ENCODE measurements at places on chromosomes 3 and 15.
A peak's percentile ranks its signal among the peaks of the same experiment; 100 is the strongest.

- DNase-seq = no peak
Measured at GRCh38 chr15:87167055-87167454, 1087.4 kb downstream of the AGBL1 start.

- no peak for DNase-seq
Measured at GRCh38 chr3:5194341-5194740, 6.8 kb downstream of the EDEM1 start.

DNA sequence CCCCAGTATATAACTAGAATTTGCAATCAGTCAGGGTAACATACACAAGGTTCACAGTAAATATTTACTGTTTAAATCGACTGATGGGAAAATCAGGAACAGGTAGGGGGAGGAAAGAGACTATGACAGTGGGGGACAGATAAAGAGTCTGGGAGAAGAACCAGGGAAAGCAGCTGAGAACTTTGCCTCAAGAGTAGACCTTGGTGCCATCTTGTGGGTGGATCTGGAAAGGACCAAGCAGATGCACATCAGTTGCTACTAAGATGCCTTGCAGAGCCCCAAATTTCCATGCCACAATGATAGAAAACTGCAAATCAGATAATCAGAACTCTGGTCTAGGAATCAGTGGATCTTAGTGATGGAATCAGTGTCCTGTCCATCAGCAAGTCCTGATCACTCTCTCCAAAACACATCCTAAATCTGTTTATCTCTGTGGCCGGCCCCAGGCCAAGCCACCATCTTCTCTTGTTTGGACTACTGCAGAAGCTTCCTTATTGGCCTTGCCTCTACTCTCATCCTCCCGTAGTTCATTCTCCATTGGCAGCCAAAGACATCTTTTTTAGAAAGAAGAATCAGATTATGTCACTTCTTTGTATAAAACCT, 62.7 kb downstream of the PDE8A start:
- DNase-seq = peak; percentile 4

DNA sequence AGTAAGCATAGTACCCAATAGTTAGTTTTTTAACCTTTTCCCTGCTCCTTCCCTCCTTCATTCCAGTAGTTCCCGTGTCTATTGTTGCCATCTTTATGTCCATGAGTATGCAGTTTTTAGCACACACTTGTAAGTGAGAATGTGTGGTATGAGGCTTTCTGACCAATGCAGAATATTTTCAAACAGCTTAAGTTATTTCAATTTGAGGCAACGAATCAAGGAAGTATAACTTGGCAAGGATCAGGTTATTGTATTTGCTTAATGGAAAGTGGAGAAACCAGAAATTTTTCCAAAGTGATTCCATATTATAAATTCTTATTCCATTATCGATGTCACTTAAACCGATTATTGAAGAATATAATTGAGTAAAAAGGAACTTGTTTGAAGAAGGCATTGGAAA, 954.8 kb downstream of the GBE1 start:
- DNase-seq = no peak

- DNase-seq = no peak
Measured at GRCh38 chr3:66754613-66755012, 243.5 kb upstream of the KBTBD8 start.

DNA sequence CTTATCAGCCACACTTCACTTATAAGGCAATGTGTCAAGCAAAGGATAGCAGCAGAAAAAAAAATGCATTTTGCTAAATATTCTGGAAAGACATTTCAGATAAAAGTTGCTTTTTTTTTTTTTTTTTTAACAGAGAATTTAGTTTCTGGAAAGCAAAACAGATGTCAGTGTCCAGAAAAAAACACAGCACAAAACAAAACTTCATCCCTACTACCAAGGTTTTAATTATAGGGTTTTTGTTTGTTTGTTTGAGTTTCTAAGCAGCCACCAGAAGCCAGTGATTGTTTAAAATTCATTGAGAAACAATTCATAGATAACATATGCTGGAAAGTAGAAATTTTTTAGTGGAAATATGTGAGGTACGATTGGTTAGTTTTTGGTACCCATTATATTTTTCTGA, 1202.7 kb downstream of the OTOL1 start:
- no peak for DNase-seq

DNA sequence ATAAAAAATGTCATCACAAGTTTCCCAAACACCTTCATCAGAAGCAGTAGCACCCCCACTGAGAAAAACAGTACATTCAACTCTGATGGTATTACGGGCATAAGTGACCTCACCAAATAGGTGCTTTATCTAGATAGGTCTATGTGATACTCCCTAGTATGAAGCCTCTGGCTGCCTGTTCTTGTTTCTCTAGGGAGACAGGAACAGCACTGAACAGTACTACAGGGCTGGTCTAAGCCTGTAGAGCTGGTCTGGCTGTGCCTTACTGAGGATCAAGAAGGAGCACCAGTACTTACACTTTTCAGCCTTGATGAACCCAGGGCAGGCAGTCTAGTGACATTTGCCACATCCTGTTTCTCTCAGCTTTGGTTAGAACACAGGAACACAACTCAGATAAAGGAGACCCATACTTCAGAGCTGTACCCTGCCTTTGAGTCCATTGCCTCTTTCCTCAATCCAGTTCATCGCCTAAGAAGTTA, 35.9 kb downstream of the OXNAD1 start:
- no peak for DNase-seq

DNA sequence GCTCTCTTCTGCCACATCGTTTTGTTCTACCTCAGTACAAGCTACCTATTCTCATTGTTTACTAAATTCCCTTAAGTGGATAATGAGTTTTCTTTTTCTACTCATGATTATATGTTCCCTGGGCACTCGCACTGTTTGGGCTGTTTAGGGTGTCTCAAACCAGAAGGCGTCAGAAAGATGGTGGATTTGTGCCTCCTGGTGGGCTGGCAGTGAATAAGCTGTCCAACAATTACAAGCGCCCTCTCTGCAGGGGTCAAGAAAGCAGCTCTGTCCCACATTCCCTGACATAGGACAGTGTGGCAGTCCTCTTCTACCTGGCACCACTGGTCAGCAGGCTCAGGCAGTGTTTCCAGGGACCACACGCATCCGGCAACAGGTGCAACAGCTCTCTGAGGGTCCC, 173.4 kb upstream of the PPP2R3A start:
- no peak for DNase-seq

DNA sequence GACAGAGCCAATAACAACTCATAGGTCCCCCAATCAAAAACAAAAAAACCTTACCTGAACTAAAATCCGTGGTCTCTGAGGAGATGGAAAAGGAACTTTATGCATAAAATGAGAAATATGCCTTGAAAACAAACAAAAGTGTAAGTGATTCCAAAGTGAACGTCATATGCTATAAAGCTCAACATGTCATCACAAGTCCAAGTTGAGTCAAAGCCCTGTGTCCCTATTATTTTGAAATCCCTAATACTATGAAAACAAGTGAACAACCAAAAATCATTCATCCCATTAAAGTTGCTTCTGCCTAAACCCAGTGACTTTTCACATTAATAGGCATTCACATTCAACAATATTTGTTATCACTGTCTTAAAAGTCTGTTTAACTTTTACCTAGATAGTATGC, 59.4 kb downstream of the DENND4A start:
- DNase-seq = no peak

GRCh38 chr15:76116138-76116885, 56.5 kb downstream of the TMEM266 start:
- DNase-seq = no peak

GRCh38 chr3:10140996-10141546, 507 bp upstream of the VHL start:
- no peak for DNase-seq

DNA sequence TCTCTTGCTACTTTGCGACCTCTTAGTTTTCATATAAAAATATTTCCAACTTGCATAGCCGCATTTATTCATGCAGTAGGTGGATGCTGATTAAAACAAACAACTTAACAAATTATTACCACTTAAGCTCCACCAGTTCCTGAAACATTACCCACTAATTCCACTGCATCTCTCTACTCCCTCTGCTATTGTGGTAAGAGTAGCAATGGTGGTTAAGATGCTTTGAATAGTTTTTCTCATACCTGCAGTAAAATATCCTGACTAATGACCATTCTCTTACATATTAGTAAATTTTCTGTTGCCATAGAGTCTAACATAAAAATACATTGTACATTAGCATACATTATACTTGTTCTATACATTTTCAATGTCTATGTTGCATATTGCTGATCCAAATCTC, 397.6 kb upstream of the PLSCR5 start:
- DNase-seq = no peak

GRCh38 chr15:67746450-67746849, 78.9 kb upstream of the SKOR1 start:
- no peak for DNase-seq

GRCh38 chr3:15198686-15199085, 7.4 kb upstream of the CAPN7 start:
- DNase-seq = no peak

DNA sequence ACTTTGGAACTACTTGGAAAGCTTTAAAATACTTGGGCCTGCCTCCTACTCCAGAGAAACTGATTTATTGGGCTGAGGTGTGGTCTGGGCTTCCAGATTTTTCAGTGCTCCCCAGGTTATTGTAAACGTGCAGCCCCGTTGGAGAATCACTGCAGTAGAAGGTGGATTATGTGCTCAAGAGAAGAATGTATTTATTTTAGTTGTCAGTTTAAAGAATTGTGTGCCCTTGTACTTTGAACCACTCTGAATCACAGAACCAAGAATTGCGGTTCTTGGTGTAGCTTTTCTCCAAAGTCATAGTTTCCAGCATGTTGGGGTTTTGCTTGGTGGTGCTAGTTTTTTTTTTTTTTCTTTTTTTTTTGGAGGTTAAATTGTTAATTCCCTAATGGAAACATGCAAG, 1.6 kb downstream of the TATDN2 start:
- DNase-seq = no peak

GRCh38 chr15:87614704-87615103, 641.8 kb downstream of the NTRK3 start:
- no peak for DNase-seq

DNA sequence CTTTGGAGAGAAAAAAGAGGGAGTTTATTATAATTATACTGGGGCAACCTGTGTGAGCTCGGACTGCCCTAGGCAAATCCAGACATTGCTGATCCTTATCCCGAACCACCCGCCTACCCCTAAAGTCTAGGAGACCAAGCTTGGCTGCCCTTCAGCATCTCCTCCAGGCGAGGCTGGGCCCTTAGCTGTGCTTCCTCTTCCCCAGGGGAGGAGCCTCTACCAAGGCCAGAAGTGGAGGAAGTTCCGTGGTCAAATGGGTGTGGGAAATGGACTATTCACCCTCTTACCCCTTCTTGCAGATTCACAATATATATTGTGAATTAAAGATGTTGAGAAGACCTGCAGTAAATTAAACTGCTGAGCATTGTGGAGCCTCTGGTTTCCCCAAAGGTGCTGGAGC, 158.3 kb upstream of the HES1 start:
- no peak for DNase-seq

- DNase-seq = no peak
Measured at GRCh38 chr3:126521122-126521891, 2.6 kb upstream of the CHST13 start.

- peak; percentile 80 for DNase-seq
Measured at GRCh38 chr15:65824031-65824743, 32.1 kb upstream of the DENND4A start.

- no peak for DNase-seq
Measured at GRCh38 chr3:172869368-172869771, 118.8 kb downstream of the ECT2 start.

- no peak for DNase-seq
Measured at GRCh38 chr3:153284282-153284938, 122.4 kb downstream of the RAP2B start.

DNA sequence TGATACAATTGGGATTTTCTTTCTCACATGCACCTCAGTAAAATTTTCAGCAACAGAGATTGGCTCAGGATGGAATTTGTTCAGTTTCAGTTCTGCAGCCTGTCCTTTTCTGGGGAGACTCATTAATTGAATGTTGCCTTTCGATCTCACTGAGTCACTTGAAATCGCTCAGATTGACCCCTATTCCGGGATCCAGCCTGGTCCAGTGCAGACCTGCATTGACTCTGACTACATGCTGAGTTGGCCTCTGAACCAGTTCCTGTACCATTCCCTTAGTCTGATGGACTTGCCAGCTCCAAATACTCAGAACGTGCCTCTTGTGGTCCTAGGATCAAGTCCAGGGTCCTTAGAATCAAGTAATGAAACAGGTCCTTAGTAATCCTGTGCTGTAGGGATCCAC, 9.4 kb downstream of the IGF1R start:
- DNase-seq = no peak

GRCh38 chr3:101813817-101814440, 34.9 kb downstream of the NXPE3 start:
- no peak for DNase-seq

GRCh38 chr3:33636125-33636850, 81.8 kb downstream of the CLASP2 start:
- DNase-seq = peak; percentile 49

DNA sequence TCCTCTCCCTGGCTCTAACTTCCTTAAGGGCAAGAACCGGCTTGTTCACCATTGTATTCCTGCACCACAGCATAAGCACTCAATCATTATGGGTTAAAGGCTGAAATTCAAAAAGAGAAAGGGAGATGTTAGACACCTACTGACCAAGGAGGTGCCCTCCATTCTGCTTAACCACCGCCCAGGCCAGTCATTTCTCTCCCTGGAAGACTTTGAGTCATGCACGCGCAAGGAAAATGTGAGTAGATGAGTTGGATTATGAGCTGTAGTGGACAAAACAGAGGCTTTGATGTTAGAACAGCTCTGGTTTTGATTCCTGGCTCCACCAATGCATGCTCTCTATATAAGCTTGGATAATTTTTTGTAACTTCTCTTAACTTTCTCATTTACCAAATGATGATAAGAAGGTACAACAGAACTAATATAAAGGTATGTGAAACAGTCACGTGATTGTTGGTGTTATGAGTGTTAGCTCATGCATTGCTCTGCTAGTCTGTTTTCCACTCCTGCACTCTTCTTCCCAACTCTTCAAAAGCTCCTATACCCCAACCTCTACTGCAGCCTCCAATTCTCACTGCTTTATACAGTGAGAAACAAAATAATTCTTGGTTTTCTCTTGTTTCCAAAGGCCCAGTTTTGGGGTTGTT, 148.4 kb upstream of the ATP11B start:
- no peak for DNase-seq

DNA sequence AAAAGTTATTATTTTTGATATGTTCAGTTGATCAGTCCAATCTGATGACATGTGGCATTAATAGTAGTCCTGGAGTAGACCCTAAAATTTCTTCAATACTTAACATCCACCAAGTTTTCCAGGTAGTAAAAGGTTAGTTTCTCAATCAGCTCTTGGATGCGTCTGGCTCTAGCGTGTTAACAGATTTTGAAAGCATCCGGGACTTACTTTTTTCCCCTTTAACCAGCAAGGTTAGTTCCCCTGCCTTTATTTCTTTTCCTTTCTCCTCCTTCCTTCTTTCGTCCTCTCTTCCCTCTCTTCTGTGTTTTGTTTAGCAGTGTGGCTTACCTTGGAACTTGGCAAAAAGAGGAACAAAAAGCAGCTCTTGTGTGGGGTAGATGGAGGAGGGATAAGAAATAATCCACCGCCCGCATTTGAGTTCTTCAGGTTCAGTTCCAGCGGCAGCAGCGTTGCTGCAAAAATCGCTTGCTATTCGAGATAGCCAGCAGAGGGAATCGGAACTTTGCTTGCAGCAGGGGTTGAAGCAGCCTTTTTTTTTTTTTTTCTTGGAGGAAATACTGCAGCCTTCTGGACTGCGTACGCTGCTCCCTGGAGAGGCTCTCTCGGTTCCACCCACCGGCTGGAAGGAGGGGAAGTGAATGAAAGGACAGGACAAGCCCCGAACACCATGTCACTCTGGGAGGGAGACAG, at the start of gene RBMS3:
RBMS3 (plus strand) TSS at position 668 of the 690 bp plus-strand sequence.
- no peak for DNase-seq
